Fibroblast of villous mesenchyme (primary cell): ENCODE measurements at places on chromosomes 5 and 9. TPM values are rescaled to one million over a fixed set of nuclear protein-coding genes. Genes with fewer than 3 reads are reported as not detected.

DNA sequence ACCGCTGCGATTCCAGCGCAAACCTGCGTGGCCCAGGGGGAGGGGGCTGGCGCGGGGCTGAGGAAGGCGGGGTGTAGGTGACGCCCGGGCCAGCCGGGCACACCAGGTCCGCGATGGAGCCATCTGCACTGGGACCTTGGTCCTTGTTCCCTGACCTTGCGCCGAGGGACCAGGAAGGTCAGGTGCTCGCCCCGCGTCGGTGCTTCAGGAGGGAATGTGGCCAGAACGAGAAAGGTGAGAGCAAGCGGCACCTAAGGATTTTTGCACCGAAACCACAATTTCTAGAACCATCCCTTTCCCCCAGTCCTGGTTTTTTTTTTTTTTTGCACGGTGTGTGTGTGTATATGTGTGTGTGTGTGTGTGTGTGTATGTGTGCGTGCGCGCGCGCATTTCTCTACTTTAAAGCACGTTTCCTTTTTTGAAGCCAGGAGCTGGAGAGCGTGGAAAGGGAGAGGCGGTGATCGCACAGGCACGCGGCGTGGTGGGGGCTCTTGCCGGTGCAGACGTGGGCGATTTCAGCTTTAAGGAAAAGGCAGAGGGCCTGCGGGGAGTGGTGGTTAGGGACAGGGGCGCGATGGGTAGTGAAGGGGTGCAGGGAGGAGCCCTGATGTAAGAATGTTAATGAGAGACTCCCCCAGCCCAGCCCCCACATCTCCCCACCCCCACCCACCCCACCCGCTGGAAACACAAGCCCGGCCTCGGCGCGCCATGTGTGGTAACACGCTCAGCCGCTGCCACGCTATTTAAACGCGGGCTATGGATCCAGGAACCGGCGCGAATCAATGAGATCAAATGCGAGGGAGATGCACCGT lies at the start of gene NPR3:
Gene NPR3, plus strand, starts transcription at position 772 of the 812 bp plus-strand sequence. CDS start 456 bp downstream, outside the sequence.
- peak; percentile 35 for DNase-seq

DNA sequence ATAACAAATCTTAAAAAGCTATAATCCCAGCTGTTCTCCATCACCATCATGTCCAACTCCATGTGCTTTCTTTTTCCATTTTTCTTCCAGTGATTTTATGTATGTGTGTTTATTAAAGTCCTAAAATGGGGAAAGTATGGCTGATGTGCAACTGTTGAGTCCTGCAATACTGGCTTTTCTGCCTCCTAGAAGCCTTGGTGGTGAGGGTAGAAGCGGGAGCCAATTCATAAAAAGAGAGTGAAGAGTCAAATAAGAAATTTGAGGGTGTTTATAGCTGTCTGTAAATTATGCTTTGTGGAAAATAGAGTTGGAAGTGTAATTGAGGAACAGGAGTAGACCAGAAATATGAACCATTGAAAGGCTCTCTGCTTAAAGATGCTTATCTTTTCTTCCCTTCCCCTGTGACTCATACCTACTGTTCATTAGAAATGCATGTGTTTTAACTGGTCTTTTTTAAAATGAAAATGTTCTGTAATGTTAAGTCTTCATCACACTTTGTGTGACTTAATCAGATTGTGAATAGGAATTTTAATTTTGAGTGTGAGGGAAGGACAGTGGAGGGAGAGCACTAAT lies 80.1 kb downstream of the ZCCHC7 start:
- DNase-seq: peak; percentile 60

GRCh38 chr9:19028835-19029451 lies 4.1 kb downstream of the SAXO1 start:
- DNase-seq: peak; percentile 75

- DNase-seq: no peak
Measured at GRCh38 chr9:85322592-85322991, 419.2 kb downstream of the AGTPBP1 start.

GRCh38 chr9:113641100-113641885 lies 177.8 kb downstream of the RGS3 start:
- no peak for DNase-seq

GRCh38 chr5:157651623-157652376 lies 438 bp downstream of the SOX30 start:
- peak; percentile 42 for DNase-seq

GRCh38 chr5:77550406-77550805 lies 58.3 kb upstream of the WDR41 start:
- DNase-seq: no peak

GRCh38 chr5:99243111-99243510 lies 314.3 kb upstream of the CHD1 start:
- DNase-seq: no peak

- no peak for DNase-seq
Measured at GRCh38 chr5:116554764-116555163, 19.9 kb downstream of the SEMA6A start.

- DNase-seq: no peak
Measured at GRCh38 chr9:94507531-94508258, 47.2 kb upstream of the PCAT7 start.

DNA sequence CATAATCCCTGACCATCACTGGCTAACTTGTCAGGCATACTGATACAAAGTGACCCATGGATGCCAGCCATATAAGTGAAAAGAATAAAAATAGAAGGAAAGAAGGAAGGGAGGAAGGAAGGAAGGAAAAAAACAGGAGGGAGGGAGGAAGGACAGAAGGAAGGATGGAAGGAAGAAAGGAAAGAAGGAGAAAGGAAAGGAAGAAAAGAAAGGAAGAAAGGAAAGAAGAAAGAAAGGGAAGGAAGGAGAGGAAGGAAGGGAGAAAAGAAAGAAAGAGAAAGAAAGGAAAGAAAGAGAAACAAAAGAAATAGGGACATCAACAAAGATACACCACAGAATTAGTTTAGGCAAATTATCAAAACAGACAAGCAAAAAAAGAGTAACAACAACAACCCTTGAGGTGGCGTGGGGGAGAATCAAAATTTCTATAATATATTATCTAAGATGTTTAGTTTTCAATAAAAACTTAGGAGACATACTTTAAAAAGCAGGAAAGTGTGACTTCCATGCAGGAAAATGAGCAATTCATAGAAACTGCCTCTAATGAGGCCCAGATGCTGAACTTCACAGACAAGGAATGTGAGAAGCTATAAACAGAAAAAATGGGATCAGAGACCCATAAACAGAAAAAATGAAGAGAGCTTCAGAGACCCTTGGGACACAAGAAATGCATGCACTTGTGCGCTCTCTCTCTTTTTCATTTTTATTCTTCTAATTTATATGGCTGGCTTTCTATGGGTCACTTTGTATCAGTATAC lies 96.1 kb upstream of the NFIL3 start:
- DNase-seq: no peak

DNA sequence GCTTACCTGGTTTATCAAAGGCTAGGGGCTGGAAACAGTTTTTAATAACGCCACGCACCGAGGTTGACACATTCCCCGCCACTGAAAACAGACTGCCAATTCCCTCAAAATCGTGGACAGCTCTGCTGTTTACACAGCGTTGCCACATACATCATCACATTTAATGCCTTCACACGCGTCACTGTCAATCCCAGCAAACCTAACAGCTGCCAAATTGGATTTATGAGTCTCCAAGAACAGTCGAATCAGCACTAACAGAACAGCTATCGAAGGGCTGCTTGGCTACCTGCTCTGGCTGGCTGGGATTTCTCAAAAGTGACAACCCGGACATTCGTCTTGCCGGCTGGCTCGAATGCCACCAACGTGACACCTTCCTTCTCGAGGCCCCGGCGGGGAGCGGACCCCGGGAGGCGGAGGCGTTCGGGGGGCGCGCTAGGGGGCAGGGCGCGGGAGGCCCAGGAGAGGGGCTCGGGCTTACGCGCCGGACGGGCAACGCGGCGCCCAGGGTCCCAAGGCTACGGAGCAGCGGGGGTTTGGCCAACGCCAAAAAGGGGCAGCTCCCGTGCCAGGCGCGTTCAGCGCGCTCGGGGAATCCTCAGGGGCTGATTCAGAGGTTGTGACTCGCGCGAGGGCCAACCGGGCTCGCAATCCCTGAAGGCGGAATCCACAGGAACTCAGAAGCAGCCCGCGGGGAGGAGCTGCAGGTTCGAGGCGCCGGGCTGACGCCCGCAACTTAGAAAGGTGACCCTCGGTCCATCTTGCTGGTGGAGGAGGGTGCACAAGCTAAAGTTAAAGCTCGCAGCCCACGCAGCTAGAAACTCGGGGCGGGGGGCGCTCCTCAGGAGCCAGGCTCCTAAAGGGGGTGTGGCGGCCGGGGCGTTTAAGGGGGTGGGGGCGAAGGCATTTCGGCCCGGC lies 1.2 kb downstream of the CDC14B start:
- peak; percentile 37 for DNase-seq

Gene KCNN2
- 0.64 and 2.6 TPM in 2 replicates for total RNA-seq
